ENCODE measurements at places on chromosomes 7 and 10. TPM values are rescaled to one million over a fixed set of nuclear protein-coding genes. Genes with fewer than 3 reads are reported as not detected.

GRCh38 chr7:147916573-147916972, 674.0 kb upstream of the C7orf33 start:
- no peak for DNase-seq

DNA sequence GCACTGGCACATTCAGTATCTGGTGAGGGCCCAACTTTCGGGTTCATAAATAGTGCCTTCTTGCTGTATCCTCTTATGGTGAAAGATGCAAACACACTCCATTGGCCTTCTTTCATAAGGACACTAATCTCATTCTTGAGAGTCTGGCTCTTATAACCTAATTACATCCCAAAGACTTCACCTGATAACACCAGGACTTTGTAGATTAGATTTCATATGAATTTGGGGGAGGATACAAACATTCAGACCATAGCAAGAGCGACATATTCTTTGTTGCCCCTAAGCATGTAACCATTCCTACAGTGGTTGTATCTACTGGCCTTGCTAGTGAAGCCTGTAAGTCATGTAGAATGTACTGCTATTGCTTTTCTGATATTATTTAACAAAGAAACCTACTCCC, 525.2 kb downstream of the GFRA1 start:
- DNase-seq: no peak

DNA sequence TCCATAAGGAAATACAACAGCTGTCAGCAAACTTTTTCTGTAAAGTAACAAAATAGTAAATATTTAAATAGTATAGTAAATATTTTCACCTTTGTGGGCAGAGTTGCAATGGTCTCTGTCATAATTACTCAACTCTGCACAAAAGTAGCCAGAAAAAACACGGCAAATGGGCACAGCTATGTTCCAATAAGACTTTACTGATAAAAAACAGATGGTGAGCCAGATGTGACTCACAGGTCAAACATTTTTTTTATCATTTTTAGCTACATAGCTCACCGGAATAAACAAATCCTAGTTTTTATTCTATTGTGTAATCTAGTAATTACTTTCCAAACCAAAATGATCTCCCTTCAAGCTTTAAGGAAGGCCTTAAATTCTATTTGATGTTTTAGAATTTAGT, 55.3 kb downstream of the NCAPG2 start:
- peak; percentile 75 for DNase-seq

The LIPJ gene
- not detected for total RNA-seq

All from Daoy (cell line).